ENCODE measurements at places on chromosomes 1 and 21.

GRCh38 chr1:181089676-181090544 lies 1.4 kb downstream of the IER5 start:
- peak; percentile 85 for DNase-seq
- peaks cover 47% of the 10 kb centered on the region for H3K36me3 ChIP-seq
- peaks cover 43% of the 10 kb centered on the region for H3K4me1 ChIP-seq
- H3K27me3 ChIP-seq = no peaks in the 10 kb centered on the region
- H3K4me3 ChIP-seq = peak overlapping the region; percentile 96

- no peak overlapping the region for H3K27ac ChIP-seq
- H3K4me3 ChIP-seq = no peak overlapping the region
- DNase-seq = no peak
Observed at GRCh38 chr1:182357171-182357570, 34.4 kb downstream of the GLUL start.

GRCh38 chr1:17511188-17511587 lies 28.3 kb upstream of the ARHGEF10L start:
- DNase-seq = no peak
- no peaks in the 10 kb centered on the region for H3K4me1 ChIP-seq
- H3K36me3 ChIP-seq = no peaks in the 10 kb centered on the region
- peaks cover 8% of the 10 kb centered on the region for H3K27me3 ChIP-seq

- peaks cover 15% of the 10 kb centered on the region for H3K27me3 ChIP-seq
- H3K4me3 ChIP-seq = no peak overlapping the region
- H3K36me3 ChIP-seq = no peaks in the 10 kb centered on the region
- no peaks in the 10 kb centered on the region for H3K4me1 ChIP-seq
- no peak overlapping the region for H3K27ac ChIP-seq
- no peak for DNase-seq
Observed at GRCh38 chr1:237562242-237562823, 328.4 kb downstream of the ZP4 start.

DNA sequence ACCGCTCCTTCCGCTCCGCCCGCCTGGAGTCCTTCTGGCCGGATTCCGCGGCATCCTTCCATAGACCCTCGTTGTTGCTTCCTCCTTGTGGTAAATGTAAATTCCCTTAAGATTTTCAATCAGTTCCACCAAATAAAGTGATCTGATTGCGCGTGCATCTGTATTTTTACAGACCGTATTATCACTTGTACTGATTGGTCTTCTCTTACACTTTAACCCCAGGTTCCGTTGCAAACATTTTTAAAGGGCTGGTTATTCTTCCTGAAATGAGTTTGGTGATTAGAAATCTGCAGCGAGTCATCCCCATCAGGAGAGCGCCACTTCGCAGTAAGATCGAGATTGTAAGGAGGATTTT lies 483 bp downstream of the YBEY start:
- DNase-seq = no peak
- no peaks in the 10 kb centered on the region for H3K27me3 ChIP-seq
- H3K36me3 ChIP-seq = peaks cover 33% of the 10 kb centered on the region
- peak overlapping the region; percentile 83 for H3K4me3 ChIP-seq

GRCh38 chr21:15414057-15414456 lies 315.7 kb upstream of the USP25 start:
- H3K4me1 ChIP-seq = peaks cover 2% of the 10 kb centered on the region
- no peak overlapping the region for H3K4me3 ChIP-seq
- no peak for DNase-seq
- peaks cover 4% of the 10 kb centered on the region for H3K27me3 ChIP-seq
- H3K27ac ChIP-seq = no peak overlapping the region
- H3K36me3 ChIP-seq = peaks cover 1% of the 10 kb centered on the region

DNA sequence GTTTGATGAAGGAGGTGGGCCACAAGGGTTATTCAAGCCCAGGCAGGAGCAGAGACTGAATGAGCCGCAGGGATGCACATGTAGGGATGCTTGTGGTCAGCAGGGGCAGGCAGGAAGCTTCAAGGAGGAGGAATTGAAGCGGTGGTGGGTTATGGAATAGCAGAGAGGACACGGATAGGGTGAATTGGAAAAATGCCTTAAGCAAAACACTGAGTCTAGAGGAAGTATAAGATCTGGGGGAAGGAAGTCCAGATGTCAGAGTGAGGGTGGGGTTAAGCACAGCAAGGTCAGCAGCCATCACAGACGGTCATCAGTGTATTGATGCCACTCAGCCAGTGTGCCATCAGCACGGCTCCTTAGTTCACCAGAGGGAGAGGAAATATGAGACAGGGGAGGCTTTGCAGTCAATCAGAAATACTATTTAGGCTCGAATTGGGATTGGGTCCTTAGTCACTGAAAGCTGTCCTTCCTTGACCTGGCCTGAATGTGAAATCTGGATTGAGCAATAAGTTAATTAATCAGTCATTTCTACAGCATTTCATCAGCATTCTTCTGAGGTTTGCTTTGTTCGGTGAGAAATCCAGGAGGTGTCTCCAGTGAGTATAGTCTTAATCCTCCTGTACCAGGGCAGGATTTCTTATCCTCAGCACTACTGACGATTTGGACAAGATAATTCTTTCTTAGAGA lies 6.0 kb upstream of the LCE1F start:
- H3K4me3 ChIP-seq = no peak overlapping the region
- peaks cover 2% of the 10 kb centered on the region for H3K27me3 ChIP-seq
- H3K36me3 ChIP-seq = no peaks in the 10 kb centered on the region

DNA sequence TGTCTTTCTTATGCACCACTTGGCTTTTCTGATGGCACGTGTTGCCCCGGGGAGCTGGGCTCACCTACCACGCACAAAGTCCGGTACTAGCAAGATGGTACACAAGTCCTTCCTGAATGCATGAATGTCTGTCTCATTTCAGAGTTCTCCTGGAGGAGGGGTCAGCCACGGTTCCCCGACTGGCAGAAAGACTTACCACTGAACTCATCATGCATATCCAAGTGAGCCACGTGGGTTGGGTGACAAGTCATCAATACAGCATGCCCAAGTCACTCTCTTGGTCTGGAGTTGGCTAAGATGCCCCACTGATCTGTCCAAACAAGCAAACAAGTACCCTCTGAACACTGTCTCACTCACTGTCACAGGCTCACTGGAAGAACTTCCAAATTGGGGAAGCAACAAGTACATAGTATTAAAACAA lies 28.6 kb upstream of the MX1 start:
- peak overlapping the region; percentile 66 for H3K27ac ChIP-seq
- no peak for DNase-seq
